Brain microvascular endothelial cell (primary cell): ENCODE measurements at places on chromosomes 11 and 22.
A peak's percentile ranks its signal among the peaks of the same experiment; 100 is the strongest.

GRCh38 chr22:28873183-28873963, 10.0 kb upstream of the ZNRF3 start:
- DNase-seq: no peak

- DNase-seq: no peak
Observed at GRCh38 chr11:36635066-36635862, 37.2 kb upstream of the RAG2 start.

DNA sequence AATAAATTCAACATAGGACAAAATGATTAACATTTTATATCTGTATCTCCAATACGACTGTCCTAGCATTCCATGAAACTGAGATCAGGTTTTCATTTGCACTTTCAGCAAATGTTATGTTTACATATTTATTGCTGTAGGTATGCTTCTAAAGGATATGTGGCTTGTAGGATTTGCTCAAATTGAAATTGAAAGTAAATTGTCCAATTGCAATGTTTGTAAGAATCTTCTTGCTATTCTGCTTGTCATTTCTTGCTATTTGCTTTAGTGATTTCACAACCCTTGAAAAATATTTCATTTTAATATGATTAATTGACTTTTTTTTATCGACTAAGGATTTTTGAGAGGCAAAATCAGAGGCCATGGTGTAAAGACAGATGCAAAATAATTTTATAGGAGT, 904.2 kb upstream of the RAG2 start:
- no peak for DNase-seq

- DNase-seq: peak; percentile 38
Observed at GRCh38 chr11:125402435-125402834, 93.6 kb downstream of the FEZ1 start.

DNA sequence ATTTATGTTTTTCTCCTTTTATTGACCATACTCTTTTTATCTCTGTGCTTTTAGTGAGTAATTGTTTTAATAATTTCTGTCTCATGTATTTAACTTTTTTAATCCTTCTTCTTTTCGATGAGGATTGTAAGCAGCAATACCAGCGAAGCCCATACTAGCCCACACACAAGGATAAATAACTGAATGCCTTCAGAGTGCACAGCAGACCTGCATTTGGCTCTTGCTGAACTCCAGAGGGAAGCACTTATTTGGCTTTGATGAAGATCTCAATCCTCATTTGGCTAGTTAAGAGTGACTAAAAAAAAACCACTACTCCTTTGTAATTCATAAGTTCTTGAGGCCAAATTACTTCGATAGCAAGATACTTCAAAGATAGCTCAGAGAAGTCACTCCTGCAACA, 293.3 kb downstream of the METTL15 start:
- no peak for DNase-seq

DNA sequence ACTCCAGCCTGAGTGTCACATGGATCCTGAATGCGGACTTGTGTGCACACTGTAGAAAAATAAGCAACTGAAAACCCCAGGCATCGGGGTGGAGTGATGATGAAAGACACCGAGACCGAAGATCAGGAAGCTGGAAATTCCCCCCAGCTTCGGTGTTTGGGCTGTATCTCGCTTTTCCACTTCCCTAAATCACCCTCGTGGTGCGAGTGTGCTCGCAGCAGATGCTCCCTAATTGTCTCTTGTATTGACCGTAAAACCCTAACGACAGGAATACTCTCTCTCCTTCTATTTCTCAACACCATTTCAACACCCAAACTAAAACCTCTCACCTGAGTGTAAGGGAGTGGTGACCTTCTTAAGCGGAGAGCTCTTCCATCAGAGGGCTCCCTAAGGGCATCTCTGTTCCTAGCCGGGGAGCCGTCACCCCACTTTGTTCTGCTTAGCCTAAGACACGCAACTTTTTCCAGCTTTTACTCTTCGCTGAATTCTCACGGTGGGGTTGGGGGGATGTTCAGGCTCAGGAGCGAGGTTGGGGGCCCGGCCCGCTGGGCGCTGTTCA, 635 bp upstream of the GRK3 start:
- DNase-seq: no peak

DNA sequence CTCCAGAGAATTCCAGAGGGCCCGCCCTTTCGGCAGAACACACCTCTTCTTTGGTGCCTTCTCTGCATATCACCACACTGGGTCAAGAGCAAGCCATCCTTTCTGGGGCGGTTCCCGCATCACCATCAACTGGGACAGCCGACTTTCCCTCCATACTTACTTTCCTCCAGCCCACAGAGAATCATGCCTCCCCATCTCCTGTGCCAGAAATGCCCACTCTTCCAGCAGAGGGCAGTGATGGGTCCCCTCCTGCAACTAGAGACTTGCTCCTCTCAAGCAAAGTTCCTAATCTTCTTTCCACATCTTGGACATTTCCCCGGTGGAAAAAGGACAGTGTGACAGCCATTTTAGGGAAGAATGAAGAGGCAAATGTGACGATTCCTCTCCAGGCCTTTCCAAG, 157.7 kb downstream of the C11orf91 start:
- peak; percentile 40 for DNase-seq

DNA sequence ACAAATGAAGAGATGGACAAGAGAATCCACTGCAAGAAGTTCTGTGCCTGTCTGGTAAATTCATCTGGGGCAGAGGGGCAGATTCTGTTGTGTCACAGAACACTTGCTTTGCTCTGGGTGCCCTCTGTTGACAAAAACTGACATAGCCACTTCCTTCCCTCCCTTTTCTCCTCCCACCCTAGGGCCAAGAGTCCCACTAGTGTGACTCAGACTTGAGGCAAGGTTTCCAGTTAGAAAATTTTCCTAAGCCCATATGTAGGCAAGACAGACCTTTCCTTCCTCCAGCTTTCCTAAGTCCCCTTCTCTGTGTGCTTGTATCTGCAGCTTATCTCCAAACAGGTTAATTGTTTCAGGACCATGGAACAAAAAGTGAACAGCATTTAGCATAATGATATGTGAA, 106.8 kb downstream of the RBFOX2 start:
- DNase-seq: peak; percentile 88

DNA sequence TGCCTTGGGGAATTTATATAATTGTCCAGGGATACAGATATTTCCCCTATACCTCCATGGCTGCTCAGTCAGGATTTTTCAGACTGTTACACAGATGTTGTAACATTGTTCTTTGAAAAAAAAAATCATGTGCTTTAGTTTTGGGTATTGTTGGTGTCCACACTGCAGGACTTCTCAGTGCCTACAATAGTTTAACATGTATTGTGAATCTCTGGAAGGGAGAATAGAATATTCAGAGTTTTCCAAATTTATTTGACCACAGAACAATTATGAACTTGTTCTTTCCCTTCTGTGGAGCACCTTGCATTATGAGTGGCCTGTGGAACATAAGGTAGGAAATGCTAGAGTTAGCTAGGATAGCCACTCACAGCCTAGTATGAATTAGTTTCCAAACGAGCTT, 14.5 kb downstream of the CRYBA4 start:
- DNase-seq: no peak

DNA sequence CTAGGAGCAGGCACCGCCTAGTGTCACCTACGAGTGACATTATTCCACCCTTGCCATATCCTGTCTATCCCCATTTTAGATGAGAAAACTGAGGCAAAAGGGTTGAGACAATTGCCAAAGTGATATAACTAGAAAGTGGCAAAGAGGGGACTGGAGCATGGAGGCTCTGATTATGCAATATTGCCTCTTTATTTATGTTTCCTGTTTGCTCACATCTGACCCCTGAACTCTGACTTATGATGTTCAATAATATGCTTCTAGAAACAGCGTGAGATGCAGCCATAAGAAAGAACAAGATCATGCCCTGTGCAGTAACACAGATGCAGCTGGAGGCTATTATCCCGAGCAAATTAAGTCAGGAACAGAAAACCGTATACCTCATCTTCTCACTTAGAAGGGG, 7.7 kb downstream of the ELF5 start:
- no peak for DNase-seq

- DNase-seq: no peak
Observed at GRCh38 chr11:120198787-120199469, 11.9 kb upstream of the OAF start.

DNA sequence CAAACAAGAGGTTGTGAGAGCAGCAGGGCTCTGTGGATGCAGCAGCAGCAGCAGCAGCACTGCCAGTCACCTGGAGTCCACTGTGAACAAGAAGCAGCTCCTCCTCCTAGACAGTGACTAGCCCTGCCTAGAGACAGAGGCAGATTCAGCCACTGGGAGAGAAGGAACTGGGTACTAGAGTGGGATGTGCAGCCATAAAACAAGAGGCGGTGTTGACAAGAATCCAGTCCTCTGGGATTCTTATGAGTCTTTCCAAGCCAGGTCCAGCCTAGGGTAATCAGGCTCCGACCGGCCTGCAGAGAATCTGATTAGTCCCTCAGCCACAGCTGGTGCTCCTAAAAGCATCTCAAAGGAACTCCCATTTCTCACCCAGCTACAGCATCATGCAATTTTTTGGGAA, 83.9 kb upstream of the USP47 start:
- no peak for DNase-seq

GRCh38 chr11:77020734-77021133, 13.5 kb upstream of the B3GNT6 start:
- DNase-seq: no peak

DNA sequence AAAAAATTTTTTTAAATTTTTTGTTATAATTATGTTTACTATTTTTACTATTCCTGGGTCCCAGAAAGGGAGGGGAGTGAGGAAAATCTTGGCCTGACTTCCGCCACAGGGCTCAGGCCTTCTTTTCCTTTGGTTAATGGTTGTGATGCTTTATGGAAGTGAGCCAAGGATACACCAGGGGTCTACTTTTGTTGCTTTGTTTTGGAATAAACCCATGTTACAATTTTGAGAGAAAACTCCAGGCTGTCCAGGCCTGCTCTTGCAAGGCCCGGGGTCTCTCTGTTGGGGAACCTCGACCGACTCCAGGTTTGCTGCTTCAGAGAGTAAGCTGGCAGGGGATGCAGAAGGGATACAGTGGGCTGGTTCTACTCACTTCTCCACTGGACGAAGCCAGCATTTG, 84.7 kb downstream of the ABTB2 start:
- no peak for DNase-seq

GRCh38 chr11:122601141-122602125, 54.1 kb upstream of the UBASH3B start:
- peak; percentile 42 for DNase-seq

DNA sequence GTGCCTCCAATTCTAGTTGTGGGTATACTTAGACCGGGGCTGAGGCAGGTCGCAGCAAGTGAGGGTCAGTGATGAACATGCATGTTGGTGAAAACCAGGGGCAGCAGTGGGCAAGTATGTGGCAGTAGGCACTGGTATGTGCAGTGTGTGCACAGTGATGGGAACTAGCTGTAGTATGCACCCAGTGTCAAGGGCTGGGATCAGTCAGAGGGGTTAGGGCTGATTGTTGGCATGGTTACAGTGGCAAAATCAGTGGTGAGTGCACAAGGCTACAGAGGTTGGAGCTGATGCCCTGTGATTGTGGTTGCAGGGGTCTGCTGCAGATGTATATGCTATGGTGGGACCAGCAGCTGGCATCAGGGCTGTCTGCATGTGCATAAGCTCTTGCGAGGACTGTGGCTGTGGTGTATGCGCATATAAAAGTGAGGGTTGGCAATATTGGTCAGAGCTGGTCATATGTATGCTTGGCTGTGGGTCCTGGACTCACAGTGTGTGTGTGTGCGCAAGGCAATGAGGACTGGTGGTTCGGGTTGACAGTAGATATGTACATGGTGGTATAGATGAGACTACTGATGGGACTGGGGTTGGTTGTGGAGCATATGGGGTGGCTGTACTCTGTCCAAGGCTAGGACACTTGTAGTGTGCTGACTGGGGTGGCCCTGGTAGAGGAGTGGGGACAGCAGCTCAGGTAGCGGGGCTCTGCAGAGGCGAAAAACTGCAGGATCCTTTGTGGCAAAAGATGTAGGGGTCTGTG, 33.7 kb upstream of the CHORDC1 start:
- no peak for DNase-seq

- peak; percentile 25 for DNase-seq
Observed at GRCh38 chr11:44658506-44658850, 68.3 kb upstream of the TSPAN18 start.

GRCh38 chr11:33835143-33835878, 56.6 kb downstream of the LMO2 start:
- DNase-seq: peak; percentile 78

DNA sequence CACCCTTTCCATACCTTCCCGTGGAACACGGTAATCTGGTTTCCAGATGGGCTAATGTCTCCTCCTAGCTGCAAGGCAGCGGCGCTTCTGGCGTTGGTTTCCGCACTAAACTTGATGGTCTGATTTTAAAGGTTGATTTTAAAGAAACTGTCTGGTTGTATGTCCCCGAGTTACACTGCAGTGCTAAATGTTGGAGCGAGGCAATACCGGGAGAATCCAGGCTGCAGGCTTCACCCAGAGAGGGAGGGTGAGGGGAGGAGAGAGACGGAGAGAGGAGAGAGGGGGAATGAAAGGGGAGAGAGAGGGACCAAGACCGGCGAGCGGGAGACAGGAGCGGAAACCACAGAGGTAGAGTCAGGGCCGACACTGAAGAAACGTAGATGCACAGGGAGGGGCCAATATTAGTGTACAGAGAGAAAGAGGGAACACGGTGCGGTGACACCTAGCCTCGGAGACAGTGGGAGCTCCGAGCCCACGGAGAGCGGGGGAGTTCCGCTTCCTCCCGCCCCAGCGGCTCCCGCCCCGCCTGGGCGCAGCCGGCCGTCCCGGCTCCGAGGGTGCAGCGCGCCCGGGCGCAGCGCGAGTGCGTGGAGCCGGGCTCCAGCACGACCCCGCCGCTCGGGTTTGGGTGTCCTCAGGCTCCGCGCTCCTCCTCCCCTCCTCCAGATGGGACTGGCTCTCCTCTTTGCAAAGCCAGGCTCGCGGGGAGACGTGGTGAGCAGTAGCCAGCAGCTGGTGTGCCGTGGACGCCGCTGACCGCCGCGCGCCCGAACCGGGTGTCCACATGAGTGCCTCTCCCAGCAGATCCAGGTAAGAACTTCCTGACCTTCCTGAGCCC, 71.9 kb upstream of the GRAMD1B start:
- DNase-seq: no peak

GRCh38 chr11:127943763-127944162, 643.6 kb downstream of the ETS1 start:
- DNase-seq: no peak

DNA sequence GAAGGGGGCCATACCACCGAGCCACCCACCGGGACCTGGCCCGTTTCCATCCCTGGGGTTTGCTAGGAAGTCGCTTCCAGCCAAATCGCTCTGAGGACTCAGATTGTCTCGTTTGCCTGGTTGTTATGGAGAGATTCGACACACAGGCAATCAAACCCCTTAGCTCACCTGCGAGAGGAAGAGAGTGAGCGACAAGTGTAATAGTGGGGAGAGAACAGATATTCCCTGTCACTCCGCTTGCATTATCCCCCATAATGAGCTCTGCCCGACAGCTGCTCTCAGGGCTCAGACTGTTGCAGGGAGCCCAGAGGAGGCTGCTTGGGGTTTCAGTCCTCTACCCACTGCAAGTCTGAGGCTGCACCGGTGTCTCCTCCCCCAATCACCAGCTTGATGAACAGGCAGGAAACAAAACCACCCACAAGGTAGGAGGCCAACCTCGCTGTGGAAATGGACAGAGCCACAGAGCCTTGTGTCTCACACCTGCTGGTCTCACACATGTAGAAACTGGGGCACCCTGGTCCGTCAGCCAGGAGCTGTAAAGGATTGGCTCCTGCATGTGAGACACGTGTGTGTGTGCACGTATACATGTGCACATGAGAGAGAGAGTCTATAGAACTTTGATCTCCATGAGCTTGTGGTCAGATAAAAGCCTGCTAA, 351.1 kb downstream of the BUD13 start:
- DNase-seq: no peak
